ENCODE measurements at places on chromosomes 2 and 18.

- DNase-seq = no peak
These were observed 39.4 kb upstream of the TXNDC2 start for GRCh38 chr18:9846162-9846925.

DNA sequence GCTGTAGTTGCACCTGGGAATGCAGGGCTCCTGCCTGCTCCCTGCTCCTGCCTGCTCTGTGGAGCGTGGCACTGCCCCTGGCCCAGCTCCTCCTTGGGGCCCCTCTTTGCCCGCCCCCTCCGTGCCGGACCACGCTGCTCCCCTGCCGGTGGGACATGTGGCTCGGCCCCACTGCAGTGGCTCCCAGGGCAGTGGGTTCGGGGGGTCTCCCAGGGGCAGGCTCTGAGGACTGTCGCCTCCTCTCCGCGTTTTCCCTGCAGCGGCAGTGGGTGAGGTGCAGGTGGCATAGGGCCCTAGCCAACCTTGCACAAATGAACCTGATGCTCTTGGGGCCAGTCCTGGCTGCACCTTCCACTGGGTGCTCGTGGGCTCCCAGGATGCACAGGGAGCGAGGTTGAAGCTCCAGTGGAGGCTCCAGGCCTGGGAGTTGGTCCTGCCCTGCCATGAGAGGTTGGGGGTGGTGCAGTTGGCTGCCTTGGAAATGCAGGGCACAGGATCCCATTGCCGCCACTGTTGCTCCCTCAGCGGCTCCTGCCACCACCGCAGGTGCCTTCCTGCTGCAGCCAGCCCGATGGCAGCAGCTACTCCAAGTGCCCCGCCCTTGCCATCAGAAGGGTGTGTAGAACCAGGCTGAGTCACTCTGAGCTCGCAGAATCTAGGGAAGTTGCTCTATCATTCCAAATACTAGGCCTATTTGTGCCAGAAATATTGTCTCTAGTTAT, 313.1 kb upstream of the SYT4 start:
- DNase-seq = no peak

DNA sequence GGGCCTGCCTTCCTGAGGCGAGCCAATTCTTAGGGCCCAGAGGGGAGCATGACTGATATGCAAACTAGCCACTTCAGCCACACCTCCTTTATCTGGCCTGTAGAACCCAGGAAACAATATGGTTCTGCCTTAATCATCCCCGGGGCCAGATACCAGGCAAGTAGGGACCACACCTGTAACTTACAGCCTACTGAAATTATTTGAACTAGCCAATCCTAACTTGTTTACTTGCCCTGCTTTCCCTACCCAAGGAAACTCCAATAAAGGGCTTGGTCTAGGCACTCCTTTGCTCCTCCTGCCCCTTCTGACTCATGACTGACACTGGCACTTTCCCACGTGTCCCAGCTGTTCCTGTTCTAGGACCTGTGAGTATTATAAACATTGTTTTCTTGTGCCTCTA, 57.6 kb downstream of the MYOM1 start:
- no peak for DNase-seq

DNA sequence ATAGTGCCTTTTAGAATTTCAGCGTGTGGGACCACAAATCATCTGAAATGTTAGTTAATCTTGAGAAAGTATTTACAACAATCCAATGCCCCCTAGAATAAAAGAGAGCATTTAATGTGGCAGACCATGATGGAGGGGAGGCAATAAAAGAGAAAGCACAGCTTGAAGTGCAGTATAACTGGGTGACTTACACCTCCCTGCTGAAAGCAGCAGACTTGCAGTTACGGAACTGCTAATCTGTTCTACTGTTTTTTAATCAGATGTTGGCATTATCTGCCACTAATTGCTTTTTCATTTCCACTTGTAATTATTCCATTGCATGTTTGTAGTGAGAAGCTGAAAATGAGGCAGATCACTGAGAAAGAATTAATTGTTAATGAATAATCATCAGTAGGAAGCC, 130.5 kb upstream of the ITGA4 start:
- no peak for DNase-seq

DNA sequence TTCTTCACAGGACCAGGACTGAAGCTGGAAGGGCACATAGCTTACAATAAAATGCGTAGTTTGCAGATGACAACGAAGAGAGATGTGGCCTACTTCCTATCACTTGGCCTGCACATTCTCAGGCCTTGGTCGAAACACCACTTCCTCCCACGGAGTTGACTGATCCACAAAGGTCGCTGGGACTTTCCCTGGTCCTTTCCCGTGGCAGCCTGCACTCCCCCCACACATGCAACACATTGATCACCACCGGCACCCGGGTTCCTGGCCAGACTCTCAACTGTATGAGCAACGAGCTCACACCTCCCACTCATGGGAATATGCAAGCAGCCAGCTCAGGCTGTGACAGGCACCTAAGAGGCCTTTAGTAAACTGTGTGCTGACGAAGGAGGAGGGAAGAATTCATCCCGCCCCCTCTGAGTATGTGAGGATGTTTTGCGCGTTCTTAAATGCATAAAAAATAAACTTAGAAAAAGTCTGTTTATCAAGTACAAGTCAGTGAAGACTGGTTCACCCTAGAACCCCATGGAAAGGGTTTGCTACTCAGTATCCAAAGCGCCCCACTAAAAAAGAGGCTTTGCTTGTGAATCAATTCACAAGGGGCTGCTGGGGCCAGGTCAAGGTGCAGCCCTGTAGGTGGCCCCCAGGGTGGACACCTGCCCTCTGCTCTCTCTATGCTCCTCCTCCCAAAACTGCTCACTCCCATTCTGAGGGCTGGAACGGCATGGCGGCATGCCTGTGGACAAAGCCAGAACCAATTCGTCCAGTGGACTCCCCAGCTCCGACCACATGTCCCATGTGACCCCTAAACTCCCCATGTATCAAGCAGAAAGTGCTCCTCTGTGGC, 154.3 kb downstream of the EIPR1 start:
- DNase-seq = no peak

DNA sequence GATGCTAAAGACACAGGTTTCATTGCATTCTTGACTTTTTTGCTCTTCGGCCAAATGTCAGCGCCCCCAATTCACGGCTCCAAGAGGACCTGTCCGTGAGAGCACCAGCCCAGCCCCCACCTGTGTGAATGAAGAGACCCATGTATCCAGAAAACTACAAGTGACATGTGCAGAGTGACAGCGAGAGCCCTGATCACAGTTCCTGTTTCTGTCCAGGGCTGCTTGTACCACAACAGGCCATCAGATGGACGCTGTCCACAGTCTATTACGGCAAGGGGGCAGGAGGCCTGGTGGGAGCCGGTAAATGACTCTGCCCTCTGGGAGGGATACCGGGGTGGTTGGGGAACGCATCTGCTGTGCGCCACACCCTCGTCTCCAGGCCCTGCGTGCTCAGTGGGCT, 520.9 kb upstream of the ID2 start:
- no peak for DNase-seq

GRCh38 chr2:176461809-176462670, 192.8 kb downstream of the MTX2 start:
- DNase-seq = no peak

- no peak for DNase-seq
These were observed 48.6 kb downstream of the SMAD2 start for GRCh38 chr18:47881752-47882455.

GRCh38 chr2:226716126-226716525, 83.5 kb downstream of the IRS1 start:
- no peak for DNase-seq

DNA sequence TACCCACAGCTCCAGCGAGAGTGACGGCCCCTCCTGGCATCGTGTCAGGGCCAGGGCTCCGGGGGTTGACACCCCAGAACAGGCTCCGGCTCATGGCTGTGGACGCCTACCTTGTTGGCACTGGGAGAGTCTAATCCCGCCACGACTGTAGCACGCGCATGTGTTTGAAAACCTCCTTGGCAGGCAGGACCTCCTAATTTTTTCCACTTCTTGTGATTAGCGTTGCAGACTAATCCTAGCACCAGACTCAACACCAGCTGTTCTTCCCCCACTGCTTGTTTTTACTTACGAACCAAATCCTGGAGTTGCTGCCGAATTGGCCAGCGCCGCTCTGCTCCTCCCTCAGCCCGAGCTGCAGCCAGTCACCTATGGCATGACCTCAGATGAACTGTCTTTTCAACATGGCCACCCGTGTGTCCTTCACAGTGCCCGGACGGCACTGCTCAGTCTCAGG, 110.7 kb downstream of the KLHL29 start:
- no peak for DNase-seq

GRCh38 chr2:174648896-174649295, 51.3 kb upstream of the WIPF1 start:
- DNase-seq = no peak

DNA sequence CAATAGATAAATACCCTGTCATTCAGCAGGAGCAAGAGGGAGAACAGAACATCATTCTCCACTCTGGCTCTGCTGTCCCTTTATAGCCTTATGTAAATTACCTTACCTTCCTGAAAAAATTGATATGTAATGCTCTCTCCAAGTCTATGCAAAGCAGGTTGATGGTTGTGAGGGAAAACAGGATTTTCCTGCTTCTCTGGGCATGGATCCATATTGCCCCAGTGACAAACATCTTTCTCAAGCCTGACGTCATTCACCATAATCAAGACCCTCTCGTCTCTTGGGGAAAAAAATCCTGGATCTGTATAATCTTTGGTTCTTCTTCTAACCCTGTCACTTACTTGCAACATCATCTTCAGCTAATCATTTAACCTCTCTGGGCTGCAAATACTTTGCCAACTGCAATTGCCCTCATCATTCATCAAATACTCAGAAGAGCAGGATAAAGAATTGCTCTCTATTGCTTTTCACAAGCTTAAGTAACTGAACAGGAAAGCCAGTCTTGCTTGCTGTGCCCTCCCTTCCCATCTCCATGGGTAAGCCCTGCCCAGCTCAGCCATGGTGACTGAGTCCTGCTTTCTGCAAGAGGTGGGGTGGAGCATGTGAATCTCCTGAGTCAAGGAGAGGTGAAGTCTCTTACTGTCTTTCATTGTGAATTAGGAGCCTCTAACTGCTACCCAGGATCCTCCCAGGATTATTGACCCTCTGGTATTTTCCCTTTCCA, 123.7 kb upstream of the KLF7 start:
- DNase-seq = no peak

GRCh38 chr2:11797846-11798245, 51.4 kb downstream of the LPIN1 start:
- DNase-seq = no peak

DNA sequence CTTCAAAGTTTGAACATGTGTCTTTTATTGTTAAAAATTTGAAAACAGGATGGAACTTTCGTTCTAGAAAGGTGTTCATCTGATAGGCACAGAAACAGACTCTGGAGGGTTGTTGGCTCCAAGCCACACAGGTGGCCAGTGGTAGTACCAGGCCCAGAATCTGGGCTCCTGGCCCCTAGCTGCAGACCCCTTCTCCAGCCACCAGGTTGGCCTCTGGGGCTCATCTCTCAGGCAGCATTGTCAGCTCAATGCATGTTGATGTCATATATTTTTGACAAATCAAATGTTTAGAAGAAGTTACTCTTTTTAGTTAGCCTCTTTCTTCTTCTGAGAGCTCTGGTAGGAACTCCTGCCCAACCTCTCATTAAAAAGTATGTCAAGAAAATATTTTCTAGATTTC, 34.5 kb upstream of the CHRNA1 start:
- DNase-seq = no peak

DNA sequence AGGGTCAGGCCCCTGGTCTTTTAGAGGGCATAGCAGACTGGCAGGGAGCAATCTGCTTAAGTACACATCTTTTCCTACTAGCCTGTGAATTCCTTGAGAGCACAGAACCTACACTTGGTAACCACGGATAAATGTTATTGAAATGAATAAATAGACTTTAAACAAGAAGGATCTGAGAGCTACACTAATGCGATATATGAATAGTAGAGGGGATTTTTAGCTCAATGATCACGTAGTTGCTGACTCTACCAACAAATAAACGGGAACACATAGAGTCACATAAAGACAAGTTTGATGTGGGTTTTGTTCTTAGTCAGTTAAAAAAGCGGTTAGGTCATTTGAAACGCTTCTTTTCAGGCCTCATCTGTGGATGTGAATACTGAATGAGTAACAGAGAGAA, 290.3 kb upstream of the CCDC68 start:
- DNase-seq = no peak

DNA sequence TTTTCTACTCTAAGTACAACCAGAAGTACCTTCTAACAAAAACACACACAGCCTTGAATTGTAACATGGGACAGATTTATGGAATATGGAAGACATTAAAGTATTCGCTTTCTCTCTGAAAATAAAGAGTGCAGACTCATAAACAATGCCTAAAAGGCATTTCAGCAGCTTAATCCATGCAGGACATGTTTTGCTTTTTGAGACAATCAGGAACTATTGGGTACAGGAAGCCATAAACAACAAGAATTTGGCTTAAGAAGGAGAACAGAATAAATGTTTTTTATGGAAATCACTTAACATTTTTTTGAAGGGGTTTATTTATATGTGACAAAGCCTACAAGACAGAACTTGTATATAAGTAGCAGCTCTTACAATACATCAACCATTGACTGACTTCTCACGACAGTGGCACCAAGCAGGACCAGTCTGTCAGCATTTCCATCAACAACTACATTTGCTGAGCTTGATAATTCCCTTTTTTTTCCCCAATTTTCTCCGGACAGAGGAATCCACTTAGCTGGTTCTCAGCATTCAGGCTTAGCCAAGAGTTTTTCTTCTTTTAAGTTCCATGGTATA, 140.1 kb downstream of the EXOC6B start:
- DNase-seq = no peak

GRCh38 chr2:1278861-1279260, 134.4 kb upstream of the TPO start:
- no peak for DNase-seq

GRCh38 chr18:63402246-63403162, 19.8 kb downstream of the VPS4B start:
- no peak for DNase-seq

DNA sequence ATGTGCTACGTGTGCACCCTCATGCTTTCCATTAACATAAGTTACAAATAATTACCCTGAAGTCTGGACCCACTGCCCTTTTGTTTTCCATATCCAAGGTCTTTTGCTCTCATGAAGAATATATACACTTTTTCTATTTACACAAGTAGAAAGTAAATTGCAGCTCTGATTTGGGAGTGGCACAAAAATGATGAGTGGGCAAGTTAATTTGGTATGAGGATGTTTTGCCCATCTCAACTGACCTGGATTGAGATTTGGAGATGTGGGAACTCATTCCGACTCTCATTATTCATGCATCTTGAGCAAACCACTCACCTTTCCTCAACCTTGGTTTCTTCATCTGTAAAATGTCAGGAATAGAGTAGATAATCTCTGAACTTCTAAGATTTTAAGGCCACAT, 53.6 kb upstream of the TMEM17 start:
- DNase-seq = no peak

All from GDM1 (cell line).